ENCODE measurements at places on chromosomes 1 and 21.

DNA sequence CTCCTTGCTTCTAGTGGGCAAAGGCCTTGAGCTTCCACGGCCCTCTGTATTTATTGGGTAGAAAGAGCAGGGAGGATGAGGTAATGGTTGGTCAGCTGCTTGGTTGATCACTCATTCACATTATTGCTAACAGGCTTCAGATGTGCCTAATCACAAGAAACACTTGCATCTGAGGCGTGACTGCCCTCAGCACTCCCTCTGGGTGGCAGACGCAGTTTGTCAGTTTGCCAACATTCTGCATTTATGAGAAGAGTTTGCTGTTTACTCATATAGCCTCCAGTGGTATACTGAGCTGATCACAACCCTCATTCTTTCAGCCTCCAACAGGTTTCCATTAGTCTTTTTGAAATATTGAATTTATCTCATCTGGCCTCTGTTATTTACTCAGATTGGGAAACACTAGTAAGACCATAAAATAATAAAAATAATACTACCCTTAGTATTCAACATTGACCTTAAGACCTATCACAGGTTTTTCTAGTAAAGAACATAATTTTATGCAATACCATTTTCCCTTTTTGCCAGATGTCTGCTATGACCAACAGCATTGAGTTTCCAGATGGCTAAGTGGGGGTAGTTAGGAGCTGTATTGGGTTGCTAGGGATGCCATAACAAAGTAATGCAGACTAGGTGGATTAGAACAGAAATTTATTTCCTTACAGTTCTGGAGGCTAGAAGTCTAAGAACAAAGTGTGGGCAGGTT is 53.3 kb downstream of the PTGFR start:
- no peak for DNase-seq

GRCh38 chr1:25544243-25544764 is 898 bp downstream of the LDLRAP1 start:
- DNase-seq: no peak

DNA sequence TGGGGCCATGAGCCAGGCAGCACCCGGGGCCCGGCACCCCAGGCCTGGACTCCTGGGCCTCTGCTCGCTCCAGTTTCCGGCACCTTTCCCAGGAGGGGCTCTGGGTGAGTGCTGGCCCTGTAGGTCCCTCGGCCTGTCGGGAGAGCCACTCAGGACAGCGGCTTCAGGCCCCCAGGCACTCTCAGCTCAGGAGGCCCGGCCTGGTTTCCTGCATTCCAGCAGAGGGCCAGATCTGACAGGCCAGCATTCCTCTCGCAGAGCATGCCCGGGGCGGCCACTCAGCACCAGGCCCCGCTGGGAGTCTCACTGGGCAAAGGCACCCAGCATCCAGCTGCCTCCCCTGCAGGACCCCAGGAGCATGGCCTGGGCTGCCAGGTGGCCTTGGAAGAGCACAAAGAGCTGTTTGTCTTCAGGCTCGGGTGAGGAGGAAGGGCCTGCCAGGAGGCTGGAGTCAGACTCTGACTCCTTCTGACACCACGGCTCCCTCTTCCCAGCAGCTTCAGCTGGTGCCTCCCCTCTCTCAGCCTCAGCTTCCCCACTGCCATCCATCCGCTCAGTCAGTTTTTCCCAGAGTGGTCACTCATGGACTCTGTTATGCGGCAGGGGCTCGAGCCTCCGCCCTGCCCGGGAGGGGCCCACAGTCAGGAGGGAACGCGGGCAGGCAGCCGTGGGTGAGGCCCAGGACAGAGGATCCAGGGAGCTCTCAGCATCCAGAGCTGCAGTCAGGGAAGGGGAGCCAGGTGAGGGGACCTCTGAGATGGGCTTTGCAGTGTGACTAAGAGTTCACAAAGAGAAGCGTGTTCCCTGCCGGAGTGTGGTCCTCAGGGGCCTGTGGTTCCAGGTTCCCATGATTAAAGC is 51.7 kb downstream of the WNT9A start:
- no peak for DNase-seq

DNA sequence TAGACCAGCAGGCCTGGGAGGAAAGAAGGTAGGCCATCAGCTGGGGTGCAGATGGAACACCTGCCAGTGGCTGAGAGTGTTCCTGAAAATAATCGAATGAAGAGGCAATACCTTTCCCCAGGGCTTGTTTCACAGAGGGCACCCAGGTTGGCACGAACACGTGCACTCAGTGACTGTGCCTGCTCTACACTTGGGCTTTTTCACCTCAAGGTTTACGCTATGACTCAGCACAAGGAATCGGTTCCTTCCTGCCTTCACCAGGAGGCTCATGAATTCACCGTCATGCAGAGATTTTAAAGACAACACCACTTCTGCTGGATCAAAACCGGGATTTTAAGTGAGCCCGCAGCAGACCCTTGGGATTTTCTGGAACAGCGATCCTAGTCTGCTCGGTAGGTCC is 118.5 kb upstream of the ADAR start:
- DNase-seq: no peak

DNA sequence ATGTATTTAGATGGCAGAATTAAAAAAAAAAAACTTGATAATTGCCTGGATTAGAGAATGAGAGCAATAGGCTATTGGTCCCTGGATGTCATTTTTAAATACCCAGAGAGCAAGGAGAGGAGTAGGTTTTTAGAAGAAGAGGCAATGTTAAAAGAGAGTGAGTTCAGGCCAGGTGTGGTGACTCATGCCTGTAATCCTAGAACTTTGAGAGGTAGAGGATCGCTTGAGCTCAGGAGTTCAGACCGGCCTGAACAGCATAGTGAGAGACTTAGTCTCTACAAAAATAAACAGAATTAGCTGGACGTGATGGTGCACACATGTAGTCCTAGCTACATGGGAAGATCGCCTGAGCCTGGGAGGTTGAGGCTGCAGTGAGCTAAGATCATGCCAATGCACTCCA is 15.9 kb upstream of the MUTYH start:
- DNase-seq: no peak

DNA sequence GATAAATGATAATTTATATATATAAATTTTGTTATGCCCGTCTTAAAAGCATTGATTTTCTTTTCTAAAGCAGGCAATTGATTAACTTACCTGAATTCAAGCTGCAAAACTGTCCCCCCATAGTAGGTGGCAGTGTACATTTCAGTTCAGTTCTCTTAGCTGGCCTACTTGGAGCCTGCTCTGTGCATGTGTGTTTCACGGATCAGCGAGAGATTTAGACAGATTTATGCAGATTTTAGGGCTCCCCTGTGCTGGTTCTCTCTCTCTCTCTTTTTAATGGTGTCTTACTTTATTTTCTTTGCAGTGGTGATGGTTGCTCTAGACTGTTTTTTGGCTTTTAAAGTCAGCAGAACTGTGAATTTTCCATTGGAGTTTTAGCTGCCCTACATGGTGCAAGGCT is 30.7 kb downstream of the CLIC4 start:
- DNase-seq: no peak

DNA sequence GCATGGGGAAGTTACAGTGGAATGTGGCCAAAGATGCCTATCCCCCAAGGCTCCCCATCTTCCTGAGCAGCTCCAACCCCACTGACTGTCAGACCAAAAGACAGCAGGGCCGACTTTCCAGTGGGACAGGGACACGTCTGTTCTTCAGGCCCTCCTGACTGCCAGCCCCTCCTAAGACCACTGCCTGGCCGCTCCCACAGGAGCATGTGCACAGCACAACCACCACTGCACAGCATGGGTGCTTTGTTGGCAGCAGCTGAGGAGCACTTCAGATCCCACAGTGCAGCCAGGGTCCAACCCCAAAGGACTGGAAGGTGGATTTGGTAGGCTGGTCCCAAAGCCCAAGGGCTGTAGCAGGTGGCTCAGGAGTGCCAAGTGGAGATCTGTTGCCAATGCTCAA is 648.3 kb upstream of the BRINP3 start:
- DNase-seq: no peak

GRCh38 chr1:92601044-92601443 is 114.3 kb upstream of the GFI1 start:
- no peak for DNase-seq

DNA sequence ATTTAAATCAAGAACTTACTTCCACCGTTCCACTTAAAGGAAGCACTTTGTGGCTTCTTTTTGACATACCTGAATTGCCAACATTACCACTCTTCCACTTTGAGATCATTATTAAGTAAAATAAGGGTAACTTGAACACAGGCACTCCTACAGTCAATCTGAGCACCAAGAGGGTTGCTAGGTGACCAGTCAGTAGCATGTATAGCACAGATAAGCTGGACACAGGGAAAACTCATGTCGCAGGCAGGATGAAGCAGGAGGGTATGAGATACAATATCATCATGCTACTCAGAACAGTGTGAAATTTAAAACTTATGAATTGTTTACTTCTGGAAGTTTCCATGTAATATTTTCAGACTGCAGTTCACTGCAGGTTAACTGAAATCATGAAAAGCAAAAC is 47.0 kb upstream of the RAP1GAP start:
- DNase-seq: no peak

- no peak for DNase-seq
Observed at GRCh38 chr1:116224111-116224510, 112.9 kb downstream of the MAB21L3 start.
